ENCODE measurements at places on chromosomes 3 and 15.

DNA sequence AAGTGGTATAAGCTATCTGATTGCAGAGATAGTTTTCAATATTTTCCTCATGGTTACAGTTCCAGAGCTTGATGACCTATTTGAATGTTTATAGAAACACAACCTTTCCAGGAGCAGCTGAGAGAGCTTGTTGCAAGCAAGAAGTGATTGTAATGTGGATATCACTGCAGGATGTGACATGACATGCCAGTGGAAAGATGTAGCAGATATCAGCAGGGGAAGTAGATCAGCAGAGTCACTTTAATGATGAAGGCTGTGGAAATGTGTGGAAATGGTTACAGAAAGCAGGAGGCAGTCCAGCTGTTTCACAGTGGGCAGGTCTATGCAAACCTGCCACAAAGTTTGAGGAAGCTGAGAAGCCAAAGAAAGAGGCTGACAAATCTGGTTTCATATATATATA is 21.0 kb downstream of the TMEM158 start:
- DNase-seq: no peak

DNA sequence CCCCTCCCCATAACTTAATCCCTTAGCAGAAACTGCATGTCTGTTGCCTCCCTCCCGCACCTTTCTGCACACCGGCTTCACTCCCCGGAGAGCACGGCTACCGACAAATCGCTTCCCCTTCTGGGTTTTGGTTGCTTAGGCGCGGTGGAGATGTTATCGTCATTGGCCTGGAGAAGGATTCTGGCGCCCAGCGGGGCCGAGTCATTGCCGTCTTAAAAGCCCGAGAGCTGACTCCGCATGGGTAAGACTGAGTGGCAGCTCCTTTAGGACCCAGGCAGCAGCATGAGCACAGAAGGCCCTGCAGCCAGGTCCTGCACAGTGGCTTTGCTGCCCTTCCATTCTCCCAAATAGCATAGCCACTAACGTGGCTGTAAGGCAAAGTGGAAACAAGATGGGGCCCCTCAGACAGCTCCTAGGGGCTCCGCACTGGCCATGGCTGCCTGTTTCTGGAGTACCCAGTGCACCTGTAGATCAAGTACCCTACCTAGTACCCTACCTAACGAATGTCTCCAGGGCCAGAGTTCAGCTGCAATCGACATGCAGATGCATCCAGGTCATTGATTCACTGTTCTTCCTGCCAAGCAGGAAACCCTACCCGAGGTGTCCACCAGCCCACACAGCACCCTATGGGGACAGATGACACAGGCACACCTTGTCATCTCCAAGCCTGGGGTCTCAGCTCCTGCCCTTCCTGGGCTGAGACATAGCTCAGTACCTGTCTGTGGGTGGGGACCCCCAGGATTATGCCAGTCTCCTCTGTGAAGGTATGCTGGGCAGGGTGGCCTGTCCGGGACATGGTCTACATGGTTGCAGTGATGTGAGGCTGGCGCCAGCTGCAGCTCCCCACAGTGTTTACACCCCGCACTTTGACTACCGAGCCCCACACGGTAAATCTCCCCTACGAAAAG is 147.6 kb downstream of the LRRK1 start:
- no peak for DNase-seq

- no peak for DNase-seq
Observed at GRCh38 chr15:37112971-37113670, 12.8 kb upstream of the MEIS2 start.

GRCh38 chr15:41553731-41554130 is 5.3 kb upstream of the TYRO3 start:
- no peak for DNase-seq

DNA sequence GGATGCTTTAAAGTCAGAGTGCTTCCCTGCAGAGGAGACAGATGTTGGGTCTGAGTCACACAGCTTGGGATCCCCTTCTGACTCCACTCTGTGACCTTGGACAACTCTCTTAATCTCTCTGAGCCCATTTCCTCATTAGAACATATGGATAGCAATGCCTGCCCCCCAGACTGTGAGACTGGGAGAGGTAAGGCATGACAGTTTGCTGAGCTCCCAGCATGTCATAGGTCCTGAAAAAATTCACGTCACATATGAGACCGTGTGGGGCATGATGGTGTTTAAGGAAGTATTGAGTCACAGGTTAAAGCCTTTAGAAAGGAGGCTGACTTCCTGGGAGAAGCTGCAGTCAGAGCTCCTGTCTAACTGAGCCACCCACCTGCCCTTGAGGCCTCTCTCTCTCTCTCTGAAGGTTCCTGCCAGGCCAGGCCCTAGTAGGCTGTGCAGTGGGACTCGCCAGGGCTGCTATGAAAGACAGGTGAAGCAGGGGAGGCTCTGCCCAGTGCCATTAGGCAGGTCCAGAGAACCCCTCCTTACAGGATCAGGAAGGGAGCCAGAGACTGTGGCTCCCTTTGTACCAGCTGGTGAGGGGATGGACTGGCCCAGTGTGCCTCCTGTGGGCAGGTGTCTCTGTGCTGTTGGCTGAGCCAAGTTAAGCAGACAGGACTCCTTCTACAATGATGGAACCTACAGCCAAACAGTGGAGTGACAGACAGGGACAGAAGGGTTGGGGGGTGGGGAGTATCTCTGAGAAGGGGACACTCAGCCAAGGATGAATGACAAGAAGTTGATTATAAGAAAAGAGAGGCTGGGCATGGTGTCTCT is 19.5 kb upstream of the DOCK3 start:
- DNase-seq: no peak

- no peak for DNase-seq
Observed at GRCh38 chr3:138549179-138549977, 44.7 kb downstream of the CEP70 start.

All from adipocyte (in vitro differentiated cells).